MCF 10A (cell line): ENCODE measurements at places on chromosomes 3 and 15.

GRCh38 chr3:138946663-138947494 is at the start of the genes FOXL2 and FOXL2NB:
FOXL2 (minus strand) TSS chr3:138947137; CDS start chr3:138946722, 415 bp downstream.
FOXL2NB (plus strand) TSS chr3:138947217; CDS start chr3:138947365, 148 bp downstream.
- no peaks in the 10 kb centered on the region for H3K36me3 ChIP-seq
- peaks cover 51% of the 10 kb centered on the region for H3K27me3 ChIP-seq
- no peaks in the 10 kb centered on the region for H3K4me1 ChIP-seq
- DNase-seq: no peak

GRCh38 chr15:96354731-96355567 is 24.4 kb downstream of the NR2F2 start:
- peaks cover 5% of the 10 kb centered on the region for H3K4me1 ChIP-seq
- no peaks in the 10 kb centered on the region for H3K36me3 ChIP-seq
- DNase-seq: peak; percentile 76
- H3K4me3 ChIP-seq: no peak overlapping the region
- H3K27ac ChIP-seq: no peak overlapping the region

- no peaks in the 10 kb centered on the region for H3K4me1 ChIP-seq
- H3K4me3 ChIP-seq: no peak overlapping the region
- DNase-seq: no peak
- H3K36me3 ChIP-seq: no peaks in the 10 kb centered on the region
- no peak overlapping the region for H3K27ac ChIP-seq
- H3K27me3 ChIP-seq: no peaks in the 10 kb centered on the region
Observed at GRCh38 chr15:99944131-99944530, 210.9 kb upstream of the LYSMD4 start.

DNA sequence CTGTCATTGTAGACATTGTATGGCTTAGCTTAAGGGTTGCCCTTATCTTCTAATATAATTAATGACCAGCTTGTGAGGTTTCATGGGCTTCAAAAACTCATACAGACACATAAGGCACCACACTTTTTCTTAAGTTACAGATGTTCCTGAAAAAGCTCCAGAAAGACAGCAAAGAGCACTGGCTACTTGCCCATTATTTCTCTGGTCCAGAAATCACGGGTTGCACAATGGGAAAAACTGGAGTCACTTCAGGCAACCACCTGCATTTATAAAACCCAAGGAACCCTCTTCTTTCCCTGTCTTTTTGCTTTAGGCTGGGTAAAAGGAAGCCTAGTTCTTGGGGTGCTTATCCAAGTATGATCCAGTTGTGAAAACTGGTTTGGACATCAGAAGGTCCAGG is 2.3 kb upstream of the COL6A6 start:
- H3K27me3 ChIP-seq: peaks cover 60% of the 10 kb centered on the region
- H3K27ac ChIP-seq: no peak overlapping the region
- H3K4me3 ChIP-seq: no peak overlapping the region
- no peaks in the 10 kb centered on the region for H3K36me3 ChIP-seq
- H3K4me1 ChIP-seq: no peaks in the 10 kb centered on the region
- DNase-seq: peak; percentile 6

DNA sequence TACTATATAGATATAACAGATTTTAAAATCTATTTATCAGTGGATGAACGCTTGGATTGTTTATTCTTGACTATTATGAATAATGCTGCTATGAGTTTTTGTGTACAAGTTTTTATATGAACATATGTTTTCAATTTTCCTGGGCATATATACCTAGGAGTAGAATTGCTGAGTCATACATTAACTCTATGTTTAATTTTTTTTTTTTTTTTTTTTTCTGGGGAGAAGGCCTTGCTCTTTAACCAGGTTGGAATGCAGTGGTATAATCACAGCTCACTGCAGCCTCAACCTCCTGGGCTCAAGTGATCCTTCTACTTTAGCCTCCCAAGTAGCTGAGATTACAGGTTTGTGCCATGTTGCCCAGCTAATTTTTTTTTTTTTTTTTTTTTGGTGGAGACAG is 9.1 kb downstream of the CIDEC start:
- H3K4me1 ChIP-seq: peaks cover 16% of the 10 kb centered on the region
- peak; percentile 47 for DNase-seq
- no peak overlapping the region for H3K4me3 ChIP-seq
- H3K27me3 ChIP-seq: no peaks in the 10 kb centered on the region
- no peaks in the 10 kb centered on the region for H3K36me3 ChIP-seq
- H3K27ac ChIP-seq: no peak overlapping the region

DNA sequence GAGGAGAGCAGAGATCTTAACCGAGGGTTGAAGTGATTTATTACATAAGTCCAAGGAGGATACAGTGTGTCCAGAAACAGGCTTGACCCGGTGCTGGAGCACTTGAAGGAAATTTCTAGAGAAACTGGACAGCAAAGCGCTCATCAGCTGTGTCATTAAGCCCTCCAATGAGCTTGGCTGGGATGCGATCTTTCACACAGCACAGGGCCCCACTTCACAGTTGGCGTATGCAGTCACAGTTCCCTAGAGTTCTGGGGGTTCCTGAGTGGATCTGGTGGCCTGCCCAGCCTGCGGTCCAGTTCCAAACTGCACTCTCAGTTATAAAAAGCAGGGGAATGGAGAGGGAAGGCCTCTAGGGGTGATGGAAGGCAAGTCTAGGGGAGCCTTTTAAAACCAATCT is 13.6 kb downstream of the ST8SIA2 start:
- no peaks in the 10 kb centered on the region for H3K36me3 ChIP-seq
- no peak overlapping the region for H3K4me3 ChIP-seq
- H3K27ac ChIP-seq: no peak overlapping the region
- no peaks in the 10 kb centered on the region for H3K4me1 ChIP-seq

- H3K27ac ChIP-seq: no peak overlapping the region
- no peaks in the 10 kb centered on the region for H3K36me3 ChIP-seq
- no peak for DNase-seq
Observed at GRCh38 chr15:55031727-55032126, 165.0 kb downstream of the RSL24D1 start.

DNA sequence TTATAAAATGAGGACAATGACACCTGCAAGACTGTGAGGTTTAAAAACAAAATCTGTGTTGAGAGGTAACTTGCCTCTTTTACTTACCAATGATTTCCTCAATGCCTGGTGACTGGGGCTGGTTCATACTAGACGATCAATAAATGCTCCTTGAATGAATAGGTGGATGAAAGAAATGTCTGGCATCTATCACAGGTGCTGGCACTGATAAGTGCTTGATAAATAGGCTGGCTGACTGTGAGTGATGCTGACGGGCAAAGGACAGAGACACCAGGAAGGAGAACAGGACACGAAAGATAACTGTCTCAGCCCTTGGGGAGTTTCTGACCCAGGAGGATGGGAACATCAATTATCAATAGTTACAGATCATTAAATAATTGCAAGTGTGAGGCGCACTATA is 31.9 kb downstream of the RBP2 start:
- DNase-seq: no peak
- no peaks in the 10 kb centered on the region for H3K4me1 ChIP-seq

DNA sequence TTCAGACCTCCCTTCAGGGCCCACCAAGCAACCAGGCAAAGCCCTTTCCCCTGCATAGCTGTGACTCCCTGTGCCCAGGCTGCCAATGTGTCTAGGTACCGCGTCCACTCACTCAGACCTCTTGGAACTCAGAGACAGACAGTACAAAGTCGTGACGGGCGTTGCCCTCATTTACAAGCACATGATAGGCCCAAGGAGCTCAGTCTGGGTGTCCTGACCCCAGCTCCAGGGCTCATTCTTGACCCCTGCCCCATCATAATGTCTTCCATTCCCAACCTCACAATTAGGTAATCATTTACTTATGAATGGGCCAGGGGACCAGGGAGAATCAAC is 56.0 kb downstream of the KLF13 start:
- DNase-seq: no peak
- H3K36me3 ChIP-seq: peaks cover 56% of the 10 kb centered on the region
- no peak overlapping the region for H3K4me3 ChIP-seq

GRCh38 chr3:74263031-74263430 is 351.4 kb downstream of the CNTN3 start:
- H3K36me3 ChIP-seq: no peaks in the 10 kb centered on the region
- H3K4me3 ChIP-seq: no peak overlapping the region
- H3K27ac ChIP-seq: no peak overlapping the region
- no peaks in the 10 kb centered on the region for H3K4me1 ChIP-seq
- H3K27me3 ChIP-seq: no peaks in the 10 kb centered on the region
